GM23248 (cell line): ENCODE measurements at places on chromosomes 16 and 17.

GRCh38 chr16:87580855-87581261 lies 21.4 kb upstream of the JPH3 start:
- peak; percentile 91 for DNase-seq

DNA sequence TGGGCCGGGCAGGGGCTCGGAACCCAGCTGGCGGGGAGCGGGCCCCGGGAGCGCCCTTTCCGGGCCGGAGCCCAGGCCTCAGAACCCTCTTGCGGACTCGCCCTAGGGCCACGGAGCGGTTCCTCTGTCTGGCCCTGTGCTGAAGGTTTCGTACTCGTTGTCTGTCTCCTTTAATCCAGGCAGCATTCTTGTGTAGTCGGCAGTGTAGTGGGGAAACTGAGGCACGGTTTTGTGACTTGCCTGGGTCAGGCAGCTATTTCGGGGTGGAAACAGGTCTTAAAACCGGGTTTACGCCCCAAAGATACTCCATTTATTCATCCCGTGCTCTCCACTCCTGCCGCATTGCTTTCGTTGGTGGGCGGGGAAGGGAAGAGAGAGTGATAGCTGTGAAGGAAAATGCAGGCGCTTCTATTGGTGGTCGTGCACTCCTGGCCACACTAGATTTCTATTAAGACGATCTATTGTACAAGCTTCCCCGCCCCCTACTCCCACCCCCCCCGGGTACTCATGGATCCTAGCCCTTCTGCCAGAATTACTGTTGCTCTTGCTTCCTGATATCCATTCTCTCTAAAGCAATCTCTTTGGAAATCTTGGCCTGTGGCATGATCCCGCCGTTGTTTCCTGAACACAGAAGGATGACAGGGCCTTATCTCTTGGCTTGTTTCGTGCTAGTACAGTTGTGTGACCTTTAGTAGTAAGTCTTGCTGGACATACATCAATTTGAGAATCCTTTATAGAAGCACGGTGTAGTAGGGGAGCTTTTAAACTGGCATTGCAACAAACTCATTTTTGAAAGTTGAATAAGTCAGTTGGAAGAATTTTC lies 751 bp downstream of the DCAF7 start:
- peak; percentile 71 for DNase-seq

DNA sequence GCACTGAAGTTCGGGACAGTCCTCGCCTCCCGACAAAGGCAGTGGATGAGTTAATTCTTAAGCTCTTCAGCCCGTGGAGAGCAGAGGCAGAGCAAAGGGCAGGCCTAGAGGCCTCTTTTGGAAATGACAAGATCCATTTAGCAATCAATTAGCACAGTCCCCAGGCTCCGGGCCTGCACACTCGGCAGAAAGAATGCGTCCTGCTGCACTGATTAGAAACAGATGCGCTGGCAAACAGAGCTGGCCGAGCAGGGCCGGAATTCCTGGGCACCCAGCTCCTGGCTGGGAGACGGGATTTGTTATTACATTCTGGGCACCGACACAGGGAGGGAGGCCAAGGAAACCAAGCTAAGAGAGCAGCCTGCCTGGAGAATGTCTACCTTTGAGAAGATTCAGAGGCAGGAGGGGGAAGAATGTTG lies 162.9 kb downstream of the COPRS start:
- peak; percentile 97 for DNase-seq

DNA sequence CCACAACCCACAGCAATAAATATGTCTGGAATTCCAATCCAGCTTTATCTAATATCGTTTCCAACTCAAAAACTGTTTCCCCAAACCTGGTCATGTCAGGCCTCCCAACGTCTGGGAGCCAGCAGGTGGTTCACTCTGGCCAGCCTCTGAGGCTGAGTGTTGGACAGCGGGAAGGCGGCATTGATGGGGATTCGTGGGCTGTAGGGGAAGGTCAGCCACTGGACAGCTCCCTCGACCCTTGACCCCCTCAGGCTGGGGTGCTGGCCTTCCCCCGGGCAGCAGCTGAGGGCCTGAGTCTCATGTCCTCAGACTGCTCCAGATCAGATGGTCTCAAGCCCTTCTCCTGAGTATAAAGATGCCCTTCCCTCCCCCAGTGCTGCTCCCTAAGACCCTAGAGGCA lies 50.2 kb downstream of the SDK2 start:
- DNase-seq, result no peak

GRCh38 chr17:72498364-72499210 lies 377.8 kb downstream of the SOX9 start:
- no peak for DNase-seq

DNA sequence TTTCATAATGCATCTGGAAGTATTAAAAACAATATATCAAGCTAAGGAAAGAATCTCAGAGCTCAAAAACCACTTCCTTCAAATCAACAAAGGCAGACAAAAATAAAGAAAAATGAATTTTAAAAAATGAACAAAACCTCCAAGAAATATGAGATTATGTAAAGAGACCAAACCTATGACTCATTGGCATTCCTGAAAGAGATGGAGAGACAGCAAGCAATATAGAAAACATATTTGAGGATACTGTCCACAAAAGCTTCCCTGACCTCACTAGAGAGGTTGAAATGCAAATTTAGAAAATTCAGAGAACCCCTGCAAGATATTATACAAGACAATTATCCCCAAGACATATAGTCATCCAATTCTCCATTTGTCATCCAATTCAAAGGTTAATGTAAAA lies 311.3 kb upstream of the SOX9 start:
- DNase-seq, result no peak

- DNase-seq, result peak; percentile 43
These were observed 740 bp upstream of the SLC5A10 start for GRCh38 chr17:18950944-18951905.

DNA sequence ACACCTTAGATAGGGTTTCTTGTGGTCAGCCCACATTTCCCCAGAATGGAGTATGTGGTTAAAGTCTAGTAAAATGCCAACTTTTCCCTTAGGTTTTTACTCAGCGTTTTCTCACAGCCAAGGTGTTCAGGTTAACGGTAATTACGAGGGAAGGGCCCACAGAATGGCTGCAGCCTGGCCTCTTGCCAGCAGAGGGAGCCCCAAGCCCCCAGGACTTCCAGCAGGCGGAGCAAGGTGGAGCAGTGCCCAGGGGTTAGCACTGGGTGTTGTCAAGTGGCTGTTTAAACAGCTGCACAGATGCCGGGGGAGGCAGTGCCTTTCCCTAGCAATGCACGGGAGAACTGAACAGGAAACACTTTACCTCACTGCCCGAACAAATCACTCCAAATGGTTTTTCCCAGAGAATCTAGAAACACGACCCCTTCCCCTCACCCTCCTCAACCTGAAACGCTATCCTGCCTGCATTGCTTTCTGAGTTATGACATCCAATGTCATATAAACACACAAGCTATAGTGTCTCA lies 6.6 kb downstream of the PHB1 start:
- DNase-seq, result peak; percentile 61

DNA sequence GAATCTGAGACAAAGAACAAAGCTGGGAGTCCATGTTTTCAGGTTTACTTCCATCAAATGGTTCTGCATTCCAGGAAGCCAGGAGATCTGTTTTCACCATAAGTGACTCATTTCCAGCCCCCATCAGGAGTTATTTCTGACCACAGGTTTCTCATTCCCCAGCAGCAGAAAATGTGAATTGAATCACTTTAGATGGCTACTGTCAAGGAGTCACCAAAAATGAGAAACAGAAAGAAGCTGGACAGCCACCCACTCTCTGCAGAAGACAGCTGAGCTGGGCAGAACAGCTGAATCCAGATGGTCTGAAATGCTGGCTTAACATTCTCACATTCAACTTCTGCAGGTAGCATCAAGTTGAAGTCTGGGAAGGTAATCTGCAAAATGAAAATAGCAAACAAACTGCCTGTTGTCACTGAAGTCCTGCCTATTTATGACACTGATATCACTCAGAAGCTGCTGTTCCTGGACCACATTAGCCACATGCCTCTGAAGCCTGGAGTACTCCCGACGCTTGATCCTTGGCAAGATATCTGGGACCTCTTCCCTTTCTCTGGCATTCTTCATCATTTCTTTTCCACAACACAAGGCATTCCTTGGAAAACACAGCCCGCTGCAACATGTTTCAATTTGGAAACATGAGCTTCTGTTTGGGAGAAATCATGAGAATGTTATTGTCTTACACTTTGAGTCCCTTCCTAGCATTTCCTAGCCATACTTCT lies 15.3 kb downstream of the CCL11 start:
- peak; percentile 75 for DNase-seq

- DNase-seq, result peak; percentile 81
These were observed 2.3 kb downstream of the ADORA2B start for GRCh38 chr17:15947271-15947670.

DNA sequence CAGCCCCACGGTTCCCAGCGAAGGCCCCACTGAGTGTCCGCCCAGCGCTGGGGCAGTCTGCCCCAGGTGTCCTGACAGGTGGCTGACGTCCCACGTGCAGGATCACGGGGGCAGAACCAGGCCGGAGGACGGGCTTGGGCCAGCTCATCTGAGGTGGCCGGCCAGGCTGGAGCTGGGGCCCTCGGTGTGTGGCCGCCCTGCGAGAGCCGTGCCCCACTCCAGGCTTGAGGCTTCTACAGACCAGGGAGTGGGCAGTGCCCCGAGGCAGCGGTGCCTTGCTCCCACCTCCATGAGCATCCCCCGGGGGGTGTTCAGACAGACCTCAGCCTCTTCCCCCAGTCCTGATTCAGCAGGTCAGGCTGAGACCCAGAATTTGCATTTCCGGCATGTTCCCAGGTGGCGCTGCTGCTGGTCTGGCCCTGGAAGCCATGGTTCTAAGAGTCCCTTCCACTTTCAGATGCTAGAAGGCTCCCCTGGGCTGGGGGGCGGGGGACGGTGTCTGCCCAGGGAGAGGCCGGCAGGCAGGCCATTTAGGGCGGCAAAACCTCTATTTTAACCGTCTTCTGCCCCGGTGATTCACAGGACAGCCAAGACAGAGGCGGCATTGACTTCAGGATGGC lies 35.4 kb upstream of the PABPN1L start:
- no peak for DNase-seq
